Activated B cell treated with CpG ODN at 0.5 μM for 24 hours (primary cell): ENCODE measurements at places on chromosomes 4 and X. TPM values are rescaled to one million over a fixed set of nuclear protein-coding genes. Genes with fewer than 3 reads are reported as not detected.

- H3K4me3 ChIP-seq, result no peak overlapping the region
- no peak for DNase-seq
- no peaks in the 10 kb centered on the region for H3K4me1 ChIP-seq
These were observed 123.2 kb downstream of the TRIML1 start for GRCh38 chr4:188262464-188262863.

The FGD1 gene
- total RNA-seq, result not detected in 2 replicates

The RGN gene
- total RNA-seq, result 0.24 and 0.27 TPM in 2 replicates

The COL4A6 gene
- not detected in 2 replicates for total RNA-seq
